NCI-H1930 (cell line): ENCODE measurements at places on chromosomes 6 and 20.

DNA sequence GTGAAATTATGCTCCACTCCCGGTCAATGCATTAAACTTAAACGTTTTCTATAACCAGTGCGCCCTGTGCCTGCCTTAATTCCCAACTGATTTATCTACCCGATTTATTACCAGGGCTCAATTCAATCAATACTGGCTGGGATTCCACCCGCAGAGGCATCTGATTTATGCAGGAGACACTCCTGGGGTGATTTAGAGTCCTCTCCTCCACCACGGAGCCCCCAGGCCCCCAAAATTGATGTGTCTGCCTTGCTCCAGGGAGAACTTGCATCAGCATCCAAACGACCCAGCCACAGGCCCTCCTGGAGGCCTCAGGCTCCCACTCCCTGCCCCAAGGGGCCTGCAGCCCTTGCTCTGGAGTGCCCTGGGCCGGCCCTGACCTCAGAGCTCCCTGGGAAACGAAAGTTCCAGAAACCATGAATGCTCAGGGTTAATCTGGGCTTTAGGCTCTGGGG lies 29.5 kb downstream of the ANKRD60 start:
- no peak for DNase-seq

- DNase-seq: no peak
Measured at GRCh38 chr6:6695625-6696276, 107.2 kb downstream of the LY86 start.

GRCh38 chr6:36804563-36804962 lies 34.7 kb downstream of the CPNE5 start:
- DNase-seq: no peak

DNA sequence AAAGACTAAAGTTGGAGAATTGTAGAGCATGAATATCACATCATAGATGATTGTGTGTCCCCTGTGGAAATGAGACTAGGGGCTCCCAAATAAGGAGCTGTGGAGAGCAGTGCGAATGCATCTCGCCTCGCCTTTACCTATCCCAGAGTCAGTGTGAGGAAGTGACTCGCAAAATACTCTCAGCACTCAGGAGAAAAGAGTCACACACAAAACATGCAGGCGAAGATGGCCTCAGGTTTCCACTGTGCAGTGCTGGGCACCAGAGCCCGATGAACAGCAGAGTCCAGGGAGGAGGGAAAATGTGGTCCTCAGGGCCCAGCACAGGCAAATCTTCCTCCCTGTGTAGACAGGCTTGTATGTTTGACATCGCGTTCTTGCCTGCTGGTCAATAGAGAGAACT lies 126.5 kb upstream of the AFDN start:
- DNase-seq: no peak

DNA sequence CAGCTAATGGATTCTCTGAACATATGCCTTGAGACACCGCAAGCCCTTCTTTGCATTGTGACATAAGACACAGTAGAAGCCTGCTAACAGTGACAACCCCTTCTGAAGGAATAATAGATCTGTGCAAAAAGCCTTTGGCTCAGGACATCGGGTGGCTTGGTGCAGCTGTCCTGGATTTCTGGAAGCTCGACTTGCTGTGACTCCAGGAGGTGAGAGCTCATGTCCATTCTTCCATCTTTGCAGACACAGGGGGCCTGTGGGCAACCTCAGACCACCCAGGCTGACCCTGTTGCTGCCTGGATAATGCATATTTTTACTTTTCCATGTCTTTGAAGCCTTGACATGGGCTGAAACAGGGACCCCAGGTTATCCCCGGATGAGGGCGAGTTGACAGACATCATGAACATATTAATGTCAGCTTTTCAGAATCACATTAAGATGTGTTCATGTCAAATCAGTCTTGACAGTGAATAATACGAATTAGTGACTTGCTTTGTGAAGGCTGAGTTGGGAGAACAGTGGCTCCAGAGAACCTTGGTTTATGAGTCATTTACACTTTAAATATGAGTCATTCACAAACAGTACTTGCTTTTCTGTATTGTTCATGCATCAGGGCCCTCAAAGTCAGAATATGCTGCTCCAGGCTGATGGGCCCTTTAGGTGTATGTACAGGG lies 66.8 kb upstream of the IYD start:
- no peak for DNase-seq

DNA sequence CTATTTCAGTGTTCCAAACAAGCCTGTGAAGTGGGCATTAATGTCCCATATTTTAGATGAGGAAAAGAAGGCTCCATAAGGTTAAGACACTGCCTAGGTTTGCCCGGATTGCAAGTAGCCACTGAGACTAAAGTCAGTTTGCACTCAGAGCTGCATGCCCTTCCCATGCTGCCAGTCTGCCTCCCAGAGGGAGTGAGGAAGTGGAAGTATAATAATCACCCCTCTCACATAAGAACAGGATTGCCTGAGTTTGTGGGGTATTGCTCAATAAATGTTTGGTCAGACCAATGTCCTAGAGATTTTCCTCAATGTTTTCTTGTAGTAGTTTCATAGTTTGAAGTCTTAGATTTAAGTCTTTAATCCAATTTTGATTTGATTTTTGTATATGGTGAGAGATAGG lies 43.9 kb upstream of the CLIC5 start:
- DNase-seq: no peak

DNA sequence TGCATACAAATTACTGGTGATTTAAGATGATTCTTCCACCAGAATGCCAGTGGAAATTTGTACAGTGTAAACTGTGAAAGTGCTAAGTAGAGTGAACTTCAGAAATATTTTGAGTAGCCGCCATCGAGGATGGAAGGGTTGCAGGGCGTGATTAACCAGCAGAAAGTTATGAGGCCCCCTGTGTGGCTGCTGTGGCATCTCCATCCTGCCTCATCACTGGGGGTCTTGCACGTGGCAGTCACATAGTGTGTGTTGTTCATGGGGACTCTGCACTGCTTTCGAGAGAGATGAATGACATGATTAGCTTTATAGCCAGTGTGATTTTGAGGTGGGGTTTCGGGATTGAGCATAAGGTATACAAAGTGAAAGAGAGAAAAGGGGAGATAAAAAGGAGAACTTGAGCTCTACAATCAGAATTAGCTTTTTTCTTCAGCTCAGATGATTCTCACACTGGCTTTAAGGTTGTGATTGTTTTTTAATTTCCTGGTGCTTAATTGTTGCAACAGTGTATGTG lies 26.4 kb downstream of the KCTD20 start:
- no peak for DNase-seq

GRCh38 chr20:17394411-17394810 lies 136.8 kb downstream of the BFSP1 start:
- no peak for DNase-seq

DNA sequence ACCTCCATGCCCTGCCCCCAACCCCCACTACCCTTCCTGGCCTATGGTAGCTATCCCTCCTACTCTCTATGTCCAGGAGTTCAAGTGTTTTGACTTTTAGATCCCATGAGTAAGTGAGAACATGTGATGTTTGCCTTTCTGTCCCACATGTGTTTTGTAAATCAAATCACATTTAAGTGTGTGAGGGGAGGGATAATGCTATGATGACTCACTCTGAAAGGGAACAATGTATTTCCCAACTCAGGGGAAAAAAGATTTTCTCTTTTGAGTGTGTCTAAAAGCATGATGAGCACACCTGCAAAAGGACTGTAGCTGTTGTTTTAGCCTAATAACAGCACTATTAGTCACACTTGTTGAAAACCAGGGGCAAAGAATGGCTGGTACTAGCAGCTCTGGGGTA lies 193.7 kb downstream of the GJA10 start:
- DNase-seq: no peak

GRCh38 chr6:134533991-134534390 lies 216.1 kb upstream of the SGK1 start:
- DNase-seq: no peak

DNA sequence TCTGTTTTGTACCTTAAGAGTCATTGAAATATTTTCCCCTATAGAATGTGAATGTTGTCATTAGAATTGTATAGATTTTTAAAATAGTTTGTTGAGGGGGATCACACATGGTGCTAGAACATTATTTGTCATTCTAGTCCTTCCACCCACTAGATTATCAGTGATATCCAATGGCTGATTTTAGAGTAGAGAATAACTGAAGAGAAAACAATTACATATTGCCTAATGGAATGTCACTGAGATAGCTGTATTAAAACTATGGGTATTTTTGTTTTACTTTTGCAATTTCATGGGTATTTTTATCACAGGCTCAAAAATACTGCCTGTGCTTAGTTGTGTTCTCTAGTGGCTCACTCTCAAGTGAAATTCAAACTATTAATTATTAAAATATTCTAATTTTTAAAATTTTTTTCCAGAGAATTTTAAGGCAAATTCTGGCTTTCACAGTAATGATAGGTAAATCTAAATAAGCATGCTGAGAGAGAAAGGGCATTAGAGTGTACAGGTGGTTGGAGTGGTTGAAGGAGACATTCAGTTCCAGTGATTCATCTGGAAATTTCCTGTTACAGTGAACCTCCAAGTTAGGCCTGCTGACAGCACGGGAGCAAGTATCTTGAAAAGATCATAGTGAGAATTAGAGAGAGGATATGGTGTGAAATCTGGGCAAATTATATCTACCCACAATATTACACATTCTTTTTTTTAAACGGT lies 399.6 kb downstream of the NKAIN2 start:
- DNase-seq: no peak

- DNase-seq: no peak
Measured at GRCh38 chr20:33667245-33667675, 517 bp downstream of the ACTL10 start.

GRCh38 chr20:48310305-48310704 lies 517.5 kb downstream of the PREX1 start:
- DNase-seq: no peak

GRCh38 chr6:145813285-145814034 lies 1.1 kb downstream of the FBXO30 start:
- DNase-seq: no peak

GRCh38 chr20:53287357-53288042 lies 306.1 kb downstream of the ZNF217 start:
- no peak for DNase-seq

DNA sequence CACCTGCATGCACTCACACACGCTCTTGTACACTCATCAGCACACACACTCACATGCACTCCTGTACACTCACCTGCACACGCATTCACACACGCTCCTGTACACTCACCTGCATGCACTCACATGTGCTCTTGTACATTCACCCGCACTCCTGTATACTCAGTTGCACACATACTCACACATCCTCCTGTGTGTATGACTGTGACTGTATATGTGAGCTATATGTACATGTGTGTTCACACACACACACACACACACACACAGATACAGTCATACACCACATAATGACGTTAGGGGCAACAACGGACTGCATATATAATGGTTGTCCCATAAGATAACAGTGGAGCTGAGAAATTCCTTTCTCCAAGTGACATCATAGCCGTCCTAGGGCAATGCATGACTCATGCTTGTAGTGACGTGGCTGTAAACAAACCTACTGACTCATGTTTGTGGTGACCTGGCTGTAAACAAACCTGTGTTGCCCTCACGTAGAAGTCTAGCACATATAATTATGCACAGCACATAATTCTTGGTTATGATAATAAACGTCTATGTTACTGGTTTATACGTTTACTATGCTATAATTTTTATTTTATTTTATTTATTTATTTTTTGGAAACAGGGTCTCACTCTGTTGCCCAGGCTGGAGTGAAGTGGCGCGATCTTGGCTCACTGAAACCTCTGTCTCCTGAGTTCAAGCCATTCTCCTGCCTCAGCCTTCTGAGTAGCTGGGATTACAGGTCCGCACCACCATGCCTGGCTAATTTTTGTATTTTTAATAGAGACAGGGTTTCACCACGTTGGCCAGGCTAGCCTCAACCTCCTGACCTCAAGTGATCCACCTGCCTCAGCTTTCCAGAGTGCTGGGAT lies 22.8 kb upstream of the TAF4 start:
- DNase-seq: no peak

DNA sequence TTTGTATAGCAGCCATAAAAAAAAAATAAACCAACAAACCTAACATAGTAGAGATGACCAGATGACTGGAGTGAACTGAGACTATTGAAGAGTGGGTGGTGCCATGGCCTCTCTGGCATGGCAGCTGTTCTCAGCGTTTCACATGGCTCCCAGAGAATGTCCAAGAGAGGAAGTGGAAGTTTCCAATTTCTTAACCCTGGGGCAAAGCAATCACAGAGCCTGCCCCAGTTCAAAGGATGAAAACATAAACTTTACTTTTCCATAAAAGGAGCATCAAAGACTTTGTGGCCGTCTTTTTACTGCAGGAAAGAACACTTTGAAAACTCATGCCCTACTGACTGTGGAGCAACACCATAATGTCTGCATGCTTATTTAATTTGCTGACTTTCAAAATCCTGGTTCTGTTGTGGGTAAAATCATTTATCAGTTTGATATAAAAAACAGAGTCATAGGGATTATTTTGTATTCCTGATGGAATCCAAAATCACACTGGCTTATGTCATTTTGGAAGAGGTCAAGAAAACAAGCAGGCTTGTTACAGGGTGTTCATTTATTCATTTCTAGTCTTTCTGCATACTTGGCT lies 165.4 kb downstream of the SLC35B3 start:
- DNase-seq: no peak

DNA sequence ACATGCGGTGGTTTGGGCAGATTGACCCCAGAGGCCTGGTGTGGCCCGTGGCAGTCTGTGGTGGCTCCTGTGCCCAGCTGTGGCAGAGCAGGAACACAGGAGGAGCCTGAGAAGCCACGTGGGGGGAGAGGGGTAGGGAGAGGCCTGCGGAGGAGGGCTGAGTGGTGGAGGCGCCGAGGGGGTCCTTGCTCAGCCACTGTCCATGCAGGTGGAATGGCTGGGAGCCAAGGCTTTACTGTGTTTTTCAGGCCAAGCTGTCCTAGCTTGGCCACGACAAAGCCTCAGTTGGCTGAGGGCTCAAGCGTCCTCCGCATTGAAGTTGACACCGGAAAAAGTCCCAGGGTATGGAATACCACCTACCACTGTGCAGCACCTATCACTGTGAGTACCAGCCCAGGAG lies 107.0 kb downstream of the VEGFA start:
- DNase-seq: no peak

GRCh38 chr6:152975204-152975915 lies 7.5 kb downstream of the FBXO5 start:
- DNase-seq: no peak

GRCh38 chr6:150273457-150274309 lies 95.1 kb upstream of the IYD start:
- DNase-seq: no peak

GRCh38 chr20:25079171-25079570 lies 2.8 kb downstream of the VSX1 start:
- DNase-seq: no peak

DNA sequence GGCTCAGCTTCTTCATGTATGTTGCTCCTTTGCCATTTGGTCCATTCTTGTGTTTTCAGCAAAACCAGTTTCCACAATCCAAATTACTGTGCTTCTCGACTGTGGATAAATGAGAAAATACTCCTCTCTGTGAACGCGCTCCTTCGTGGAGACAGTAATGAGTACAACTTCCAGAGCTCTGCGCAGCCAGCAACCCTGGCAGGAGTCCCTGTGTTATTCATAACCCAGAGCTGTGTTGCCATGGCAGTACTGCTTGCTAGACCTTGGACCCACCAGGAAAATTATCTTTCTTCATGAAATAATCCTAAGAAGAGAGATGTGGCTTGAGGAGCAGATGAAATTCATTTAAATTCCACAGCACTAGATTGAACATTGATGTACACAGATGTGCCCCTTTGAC lies 73.7 kb downstream of the SLC22A3 start:
- DNase-seq: no peak

- DNase-seq: no peak
Measured at GRCh38 chr6:12913201-12913600, 196.6 kb downstream of the PHACTR1 start.

GRCh38 chr20:63175038-63175895 lies 40.7 kb downstream of the YTHDF1 start:
- DNase-seq: no peak

- no peak for DNase-seq
Measured at GRCh38 chr20:54846948-54847347, 371.6 kb downstream of the DOK5 start.
